ENCODE measurements at places on chromosomes 2 and 18.

GRCh38 chr2:174233771-174234275 is 14.5 kb downstream of the OLA1 start:
- DNase-seq, result no peak

DNA sequence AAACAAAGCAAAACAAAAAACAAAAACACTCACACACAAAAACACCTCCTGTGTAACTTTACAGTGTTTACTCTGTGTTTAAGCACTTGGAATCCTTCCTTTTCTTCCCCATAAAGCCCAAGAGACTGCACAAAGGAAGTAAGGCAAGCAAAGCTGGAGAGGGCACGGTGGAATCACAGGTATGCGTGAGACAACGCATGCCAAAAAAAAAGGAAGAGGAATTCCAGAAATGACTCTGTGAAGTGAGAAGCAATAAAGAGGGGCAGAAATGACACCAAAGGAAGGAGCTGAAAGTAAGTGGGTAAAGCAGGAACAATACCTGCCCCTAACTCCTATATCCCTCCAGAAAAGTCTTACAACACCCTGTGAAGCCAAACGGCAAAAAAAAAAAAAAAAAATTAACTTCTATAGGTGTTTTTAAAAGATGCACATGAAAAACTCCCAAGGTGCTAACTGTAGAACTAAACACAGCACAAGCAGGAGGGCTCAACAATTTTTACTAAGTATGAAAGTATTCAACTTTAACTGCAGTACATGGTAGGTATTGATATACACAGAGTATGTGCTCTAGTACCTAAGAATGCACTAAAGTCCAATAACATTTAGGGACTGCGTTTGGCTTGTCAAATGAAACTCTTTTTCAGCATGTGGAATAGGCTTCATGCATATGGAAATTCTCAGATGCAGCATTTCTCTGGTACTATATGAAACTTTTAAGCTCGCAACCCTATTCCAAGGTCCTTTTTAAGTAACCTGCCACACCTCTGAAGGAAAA is 9.1 kb downstream of the RND3 start:
- no peak for DNase-seq

GRCh38 chr2:128198656-128199055 is 107.7 kb downstream of the UGGT1 start:
- no peak for DNase-seq

DNA sequence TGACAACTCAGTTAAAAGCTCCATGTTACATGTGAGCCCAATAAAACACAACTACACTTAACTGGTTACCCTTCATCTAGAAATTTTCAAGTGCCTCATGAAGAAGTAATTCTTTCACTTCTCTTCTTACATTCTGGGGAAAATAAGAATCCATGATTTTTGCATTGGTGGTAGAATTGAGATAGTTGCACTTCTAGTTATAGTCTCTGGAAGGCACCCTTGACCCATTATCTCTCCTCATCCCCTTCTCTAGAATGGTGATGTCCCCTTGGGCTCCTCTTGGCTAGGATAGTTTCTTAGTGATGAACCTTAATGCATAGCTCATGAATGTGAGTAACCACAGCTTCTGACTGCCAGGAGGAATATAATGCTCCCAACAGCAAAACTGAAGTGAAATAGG is 3.6 kb downstream of the LGALSL start:
- DNase-seq, result peak; percentile 21

GRCh38 chr2:75186821-75187220 is 12.5 kb downstream of the TACR1 start:
- no peak for DNase-seq

GRCh38 chr18:12408247-12408869 is 629 bp downstream of the PRELID3A start:
- DNase-seq, result no peak

GRCh38 chr18:32289483-32290075 is 99.7 kb downstream of the MEP1B start:
- peak; percentile 73 for DNase-seq

DNA sequence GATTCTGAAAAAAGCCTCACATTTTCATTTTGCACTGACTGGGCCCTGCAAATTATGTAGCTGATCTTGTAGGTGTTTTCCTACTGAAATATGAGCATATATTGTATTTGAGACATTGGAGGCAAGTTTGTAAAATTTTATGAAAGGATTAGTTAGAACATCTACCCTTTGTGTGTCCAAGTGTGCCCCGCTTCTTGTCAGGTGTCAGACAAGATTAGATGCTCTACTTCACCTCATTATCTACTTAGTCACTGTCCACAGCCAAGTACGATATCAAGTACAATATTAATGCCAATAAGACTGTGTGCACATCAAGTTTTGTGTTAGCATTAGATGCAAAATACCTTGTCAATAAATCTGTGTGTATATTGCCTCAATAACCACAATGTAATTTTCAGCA is 67.8 kb upstream of the RPRM start:
- DNase-seq, result no peak
